Thymus (tissue), 14 donors: ENCODE measurements at places on chromosomes 11 and 22. TPM values are rescaled to one million over a fixed set of nuclear protein-coding genes. Genes with fewer than 3 reads are reported as not detected.
A peak's percentile ranks its signal among the peaks of the same experiment; 100 is the strongest.

DNA sequence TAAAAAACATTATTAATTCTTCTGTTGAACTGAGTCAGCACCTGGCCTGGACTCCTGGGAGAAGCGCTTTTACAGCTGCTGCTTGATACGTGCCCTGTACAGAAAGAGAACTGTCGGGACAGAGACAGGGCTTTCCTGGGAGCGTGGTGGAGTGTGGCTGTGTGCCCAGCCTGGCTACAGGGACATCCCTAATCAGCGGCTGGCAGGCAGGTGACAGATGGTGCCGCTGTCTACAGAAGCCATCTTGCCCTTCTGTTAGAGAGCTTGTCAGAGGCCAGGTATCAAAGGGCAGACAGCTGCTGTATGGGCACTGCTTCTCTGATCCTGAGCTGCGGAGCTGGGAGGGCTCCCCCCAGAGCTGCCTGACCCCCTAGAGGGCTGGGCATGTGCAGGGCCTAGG is 361.8 kb downstream of the TENM4 start:
- DNase-seq = no peak

GRCh38 chr11:33500861-33501479 is 199.7 kb downstream of the C11orf91 start:
- no peak for DNase-seq

DNA sequence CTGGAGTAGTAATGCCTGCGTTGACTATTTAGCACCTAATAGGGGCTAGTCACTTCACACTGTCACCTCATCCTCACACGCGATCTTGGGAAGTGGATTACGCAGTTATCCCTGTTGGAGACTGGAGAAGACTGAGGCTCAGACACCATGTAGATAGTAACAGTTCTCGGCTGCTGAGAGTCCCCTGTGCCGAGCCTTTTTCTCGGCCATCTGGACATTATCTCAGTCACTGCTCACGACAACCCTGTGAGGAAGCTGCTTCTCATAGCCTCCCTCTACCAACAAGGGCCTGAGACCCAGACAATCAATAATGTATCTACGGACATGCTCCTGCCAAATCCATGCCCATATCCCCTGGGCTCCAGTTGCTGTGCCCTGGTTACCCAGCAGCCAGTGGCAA is 25.9 kb downstream of the SCUBE1 start:
- no peak for DNase-seq

A4GALT gene
- total RNA-seq = 1.3 TPM

RELA gene
- 17.1 TPM for total RNA-seq

GRCh38 chr11:43222215-43222614 is 89.6 kb upstream of the API5 start:
- no peak for DNase-seq

PTPRCAP gene
- 198 TPM for total RNA-seq

DNA sequence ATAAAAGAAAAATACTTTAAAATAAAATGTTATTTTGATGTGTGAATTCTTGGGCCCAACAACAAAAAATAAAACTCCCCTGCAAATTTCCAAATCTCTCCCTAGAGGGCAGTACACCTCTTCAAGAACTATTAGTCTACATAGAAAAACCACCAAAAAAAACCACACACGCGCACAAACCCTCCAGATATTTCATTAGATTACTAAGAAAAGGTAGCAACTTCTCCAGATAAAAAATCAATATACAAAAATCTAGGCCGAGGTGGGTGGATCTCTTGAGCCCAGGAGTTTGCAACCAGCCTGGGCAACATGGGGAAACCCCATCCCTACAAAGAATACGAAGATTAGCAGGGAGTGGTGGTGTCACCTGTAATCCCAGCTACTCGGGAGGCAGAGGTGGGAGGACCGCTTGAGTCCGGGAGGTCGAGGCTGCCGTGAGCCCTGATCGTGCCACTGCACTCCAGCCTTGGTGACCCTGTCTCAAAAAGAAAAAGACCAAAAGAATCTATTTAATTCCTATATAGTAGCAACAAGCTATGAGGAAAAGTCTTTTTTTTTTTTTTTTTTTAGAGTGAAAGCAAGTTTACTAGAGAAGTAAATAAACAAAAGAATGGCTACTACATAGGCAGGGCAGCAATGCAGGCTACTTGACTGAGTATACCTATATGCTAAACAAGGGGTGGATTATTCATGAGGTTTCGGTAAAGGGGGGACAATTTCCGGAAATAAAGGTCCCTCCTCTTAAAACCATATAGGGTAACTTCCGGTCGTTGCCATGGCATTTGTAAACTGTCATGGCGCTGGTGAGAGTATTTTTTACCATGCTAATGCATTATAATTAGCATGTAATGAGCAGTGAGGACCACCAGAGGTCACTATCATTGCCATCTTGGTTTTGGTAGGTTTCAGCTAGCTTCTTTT is 13.1 kb downstream of the B3GNT6 start:
- DNase-seq = peak; percentile 93
